ENCODE measurements at places on chromosomes 6 and 20.

DNA sequence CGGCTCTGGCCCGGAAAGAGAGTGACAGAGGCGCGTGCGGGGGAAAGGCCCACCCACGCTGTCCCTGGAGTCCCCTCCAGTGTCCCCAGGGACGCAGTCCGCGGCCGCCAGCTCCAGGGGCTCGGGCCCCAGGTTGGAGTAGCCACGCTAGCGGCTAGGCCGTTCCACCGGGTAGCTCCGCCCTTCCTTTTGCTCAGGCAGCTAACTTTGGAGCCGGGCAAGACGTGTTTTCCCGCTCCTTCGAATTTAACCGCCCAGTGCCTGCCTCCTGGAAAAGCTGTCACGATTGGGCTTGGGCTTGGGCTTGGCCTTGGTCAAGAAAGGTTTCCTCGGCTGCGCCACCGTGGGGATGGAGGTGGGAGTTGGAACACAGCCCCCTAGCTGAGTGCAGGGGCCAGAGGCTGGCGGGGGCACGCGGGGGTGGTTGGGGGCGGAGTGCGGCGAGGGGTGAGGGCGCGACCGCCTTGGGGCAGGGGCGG is 4.7 kb downstream of the LINC00237 start:
- no peak for DNase-seq

DNA sequence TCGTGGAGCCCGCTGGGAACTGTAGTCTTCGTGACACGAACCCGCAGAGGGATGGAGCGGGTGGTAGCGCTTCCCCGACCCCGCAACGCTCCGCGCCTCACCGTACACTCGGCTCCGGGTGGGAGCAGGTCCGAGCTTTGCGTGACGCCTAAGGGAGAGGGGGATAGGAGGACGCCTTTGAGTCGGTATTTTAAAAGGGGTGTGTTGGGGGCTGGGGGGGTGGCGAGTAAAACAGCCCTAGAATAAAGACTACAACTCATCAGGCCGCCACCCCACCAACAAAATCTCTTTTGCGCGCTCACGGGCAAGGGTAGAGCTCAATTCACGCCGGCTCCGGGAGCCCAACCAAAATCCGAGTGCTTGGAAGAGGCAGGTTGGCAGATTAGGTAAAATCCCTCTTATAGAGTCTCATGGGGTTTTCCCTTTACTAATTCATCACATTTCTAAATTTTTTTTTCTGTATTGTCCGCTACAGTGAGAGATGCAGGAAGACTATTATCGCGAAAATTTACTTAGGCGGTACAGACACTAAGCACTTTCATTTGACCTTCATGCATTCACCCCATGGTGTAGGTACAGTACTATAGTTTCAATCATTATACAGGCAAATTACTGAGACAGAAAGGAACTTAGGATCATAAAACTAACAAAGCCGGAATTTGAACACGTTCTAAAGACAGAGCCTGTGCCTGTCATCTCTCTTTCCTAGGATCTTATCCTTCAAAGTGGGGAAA is 706 bp upstream of the SNX14 start:
- peak; percentile 30 for DNase-seq

GRCh38 chr6:128158496-128158895 is 257.6 kb upstream of the THEMIS start:
- no peak for DNase-seq

GRCh38 chr6:138145402-138145801 is 16.3 kb upstream of the ARFGEF3 start:
- DNase-seq, result no peak

DNA sequence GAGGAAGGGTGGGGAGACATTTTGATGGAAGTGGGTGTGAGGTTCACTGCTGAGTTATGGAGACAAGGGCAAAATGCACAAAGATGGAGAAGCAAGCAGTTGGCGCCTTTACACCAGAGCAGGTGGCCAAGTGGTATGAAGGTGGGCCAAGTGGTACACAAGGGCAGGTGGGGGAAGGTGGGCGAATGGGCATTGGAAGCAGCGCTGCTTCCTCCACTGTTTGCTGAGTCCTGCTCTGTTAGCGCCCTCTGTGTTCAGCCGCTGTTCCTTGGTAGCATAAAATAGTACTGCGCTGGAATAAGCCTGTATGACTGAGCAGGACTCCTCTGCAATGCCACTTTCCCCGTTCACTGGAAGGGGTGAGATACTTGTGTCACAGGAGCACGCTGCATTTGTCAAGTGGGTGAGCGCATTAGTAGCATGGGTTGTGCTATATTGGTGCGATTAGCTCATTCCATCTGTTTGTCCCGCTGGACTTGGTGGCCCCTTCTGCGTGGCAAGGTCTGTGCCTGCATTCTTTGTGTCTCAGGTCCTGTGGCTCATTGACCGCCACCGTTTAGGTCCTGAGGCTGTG is 116.4 kb downstream of the TOX2 start:
- no peak for DNase-seq

DNA sequence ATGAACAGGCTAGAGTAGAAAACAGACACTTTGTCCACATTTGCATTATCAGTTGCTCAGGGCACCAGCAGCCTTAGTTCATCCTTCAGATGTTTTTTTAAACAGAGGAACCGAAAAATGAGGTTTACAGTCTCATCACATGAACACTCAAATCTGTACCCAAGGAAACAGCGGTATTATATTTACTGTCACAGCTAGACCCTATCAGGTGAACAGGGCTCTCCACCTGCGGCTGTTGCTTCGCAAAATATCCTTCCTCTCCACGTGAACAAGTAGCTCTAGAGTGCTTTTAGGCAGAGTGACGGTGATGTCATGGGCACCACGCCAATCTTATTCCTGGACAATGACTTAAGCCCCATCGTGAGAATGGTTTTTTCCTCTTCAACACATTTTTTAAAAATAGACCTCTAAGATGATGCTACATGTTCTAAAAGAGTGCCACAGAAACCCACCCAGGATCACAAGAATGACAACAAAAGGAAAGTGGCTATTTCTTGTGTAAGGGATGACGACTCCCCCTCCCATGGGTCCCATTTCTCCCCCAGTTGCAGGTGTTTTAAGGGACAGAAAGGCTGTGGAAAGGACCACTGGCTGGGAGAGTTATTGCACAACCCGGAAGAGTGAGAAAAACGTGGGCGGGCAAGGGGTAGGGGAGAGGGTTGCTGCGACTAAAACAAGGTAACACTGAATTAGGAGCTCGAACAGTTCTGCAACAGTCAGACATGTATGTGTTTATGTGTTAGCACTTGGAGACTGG is 77.7 kb downstream of the EFHC1 start:
- no peak for DNase-seq

GRCh38 chr6:20998748-20999448 is 464.6 kb downstream of the CDKAL1 start:
- DNase-seq, result no peak

- DNase-seq, result no peak
Measured at GRCh38 chr6:27321901-27322300, 9.8 kb upstream of the POM121L2 start.

DNA sequence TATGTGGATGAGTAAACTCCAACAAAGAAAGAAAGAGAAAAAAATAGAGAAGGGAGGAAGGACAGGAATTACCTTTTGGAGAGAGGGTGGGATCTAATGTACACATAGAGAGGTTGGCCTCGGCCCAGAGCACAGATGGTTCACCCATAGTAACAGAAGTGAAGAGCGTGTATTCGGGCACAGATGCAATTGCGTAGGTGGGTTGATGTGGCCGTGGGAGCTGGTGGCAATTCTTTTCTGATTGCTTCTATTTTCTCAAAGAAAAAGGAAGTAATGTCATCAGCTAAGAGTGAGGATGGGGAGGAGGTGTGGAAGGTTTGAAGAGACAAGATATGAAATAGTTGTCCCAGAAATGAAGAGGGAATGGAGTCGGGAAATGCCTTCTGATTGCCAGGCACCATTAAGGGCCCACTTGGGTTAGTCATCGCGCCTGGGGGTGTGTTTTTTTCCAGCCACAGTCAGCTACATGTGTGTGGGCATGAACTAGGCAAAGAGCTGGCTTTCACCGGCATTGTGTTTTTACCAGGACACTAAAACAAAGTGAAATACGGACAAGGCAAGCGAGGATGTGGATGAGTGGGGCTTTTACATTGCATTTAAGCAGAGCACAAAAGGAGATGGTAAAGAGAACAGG is 158.7 kb downstream of the SYNE1 start:
- no peak for DNase-seq

DNA sequence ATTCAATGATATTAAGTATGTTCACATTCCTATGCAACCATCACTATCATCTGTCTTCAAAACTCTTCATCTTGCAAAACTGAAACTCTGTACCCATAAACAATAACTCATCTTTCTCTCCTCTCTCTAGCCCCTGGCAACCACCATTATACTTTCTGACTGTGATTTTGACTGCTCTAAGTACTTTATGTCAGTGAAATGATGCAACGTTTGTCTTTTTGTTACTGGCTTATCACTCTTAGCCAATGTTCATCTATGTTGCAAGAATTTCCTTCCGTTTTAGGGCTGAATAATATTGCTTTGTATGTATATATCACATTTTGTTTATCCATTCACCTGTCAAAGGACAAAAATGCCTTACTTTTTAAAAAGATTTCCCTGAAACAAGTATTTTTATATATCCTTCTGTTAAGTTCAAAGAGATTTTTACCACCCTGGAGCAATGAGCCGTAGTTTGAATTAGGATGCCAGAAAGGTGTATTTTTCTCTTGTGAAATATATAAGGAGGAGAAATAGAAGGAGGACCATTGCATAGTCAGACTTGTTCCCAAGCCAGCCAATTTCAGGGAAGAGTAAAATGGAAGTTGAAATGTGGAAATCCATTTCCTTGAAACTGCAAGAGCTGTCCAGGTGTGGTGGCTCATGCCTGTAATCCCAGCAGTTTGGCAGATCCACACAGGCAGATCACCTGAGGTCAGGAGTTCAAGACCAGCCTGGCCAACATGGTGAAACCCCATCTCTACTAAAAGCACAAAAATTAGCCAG is 4.0 kb upstream of the CGAS start:
- no peak for DNase-seq

All from activated CD4-positive, alpha-beta T cell treated with anti-CD3 and anti-CD28 coated beads for 4 hours (primary cell).